Smooth muscle cell of trachea (primary cell): ENCODE measurements at places on chromosomes 2 and 18. TPM values are rescaled to one million over a fixed set of nuclear protein-coding genes. Genes with fewer than 3 reads are reported as not detected.

Gene SEPTIN10
- 79.4 and 143 TPM in 2 replicates for total RNA-seq

Gene CRYBA2
- total RNA-seq = not detected in 2 replicates

Gene CEBPZ
- total RNA-seq = 37.1 and 54.0 TPM in 2 replicates

Gene RGPD4
- not detected in 2 replicates for total RNA-seq

Gene UGT1A5
- total RNA-seq = not detected in 2 replicates

Gene MAP3K19
- not detected in 2 replicates for total RNA-seq
